Stimulated activated CD4-positive, alpha-beta T cell treated with anti-CD3 and anti-CD28 coated beads, Interleukin-1b, Interleukin-23, amount 100 ng/mL, for 4 hours (primary cell): ENCODE measurements at places on chromosomes 1 and 21.

GRCh38 chr1:81467383-81467782 lies 333.4 kb upstream of the ADGRL2 start:
- DNase-seq = no peak

GRCh38 chr1:229318056-229318455 lies 24.8 kb downstream of the CCSAP start:
- no peak for DNase-seq

DNA sequence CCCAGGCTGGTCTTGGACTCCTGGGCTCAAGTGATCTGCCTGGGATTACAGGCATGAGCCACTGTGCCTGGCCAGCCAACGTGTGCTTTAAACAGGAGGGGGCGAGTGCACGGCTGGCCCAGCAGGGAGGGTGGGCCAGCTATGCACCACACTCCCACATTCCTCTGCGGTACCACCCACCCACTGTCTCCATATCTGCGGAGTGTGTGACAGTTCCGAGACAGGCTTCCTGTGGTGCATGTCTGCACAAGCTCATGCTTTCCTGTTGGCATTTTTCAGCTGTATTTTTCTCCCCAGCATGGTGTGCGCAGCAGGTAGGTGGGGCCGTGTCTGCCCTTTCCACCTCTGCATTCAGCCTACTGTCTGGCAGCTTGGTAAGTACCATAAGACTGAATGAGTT lies 183.3 kb downstream of the AJAP1 start:
- DNase-seq = no peak

- no peak for DNase-seq
Observed at GRCh38 chr1:235945775-235946570, 79.3 kb upstream of the LYST start.

GRCh38 chr21:9008636-9009035 lies 1512.7 kb upstream of the TPTE start:
- DNase-seq = no peak

GRCh38 chr1:61441723-61442262 lies 283.1 kb downstream of the TM2D1 start:
- DNase-seq = no peak

DNA sequence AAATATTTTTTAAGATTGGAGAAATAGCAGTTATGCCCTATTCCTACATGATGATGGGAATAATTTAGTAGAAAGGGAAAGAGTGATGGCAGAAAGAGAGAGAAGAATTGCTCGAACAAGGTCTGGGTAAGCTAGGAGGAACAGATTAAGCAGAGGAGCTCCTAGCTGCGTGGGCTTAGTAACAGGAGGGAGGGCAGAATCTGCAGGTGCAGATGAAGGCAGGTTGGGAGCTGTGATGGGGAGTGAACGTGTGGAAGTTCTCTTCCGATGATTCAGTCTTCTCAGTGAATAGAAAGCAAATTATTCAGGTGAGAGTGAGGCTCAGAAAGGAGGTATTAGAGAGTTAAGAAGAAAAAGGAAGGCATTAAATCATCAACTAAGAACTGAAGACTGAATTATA lies 8.3 kb upstream of the CR1 start:
- DNase-seq = no peak

DNA sequence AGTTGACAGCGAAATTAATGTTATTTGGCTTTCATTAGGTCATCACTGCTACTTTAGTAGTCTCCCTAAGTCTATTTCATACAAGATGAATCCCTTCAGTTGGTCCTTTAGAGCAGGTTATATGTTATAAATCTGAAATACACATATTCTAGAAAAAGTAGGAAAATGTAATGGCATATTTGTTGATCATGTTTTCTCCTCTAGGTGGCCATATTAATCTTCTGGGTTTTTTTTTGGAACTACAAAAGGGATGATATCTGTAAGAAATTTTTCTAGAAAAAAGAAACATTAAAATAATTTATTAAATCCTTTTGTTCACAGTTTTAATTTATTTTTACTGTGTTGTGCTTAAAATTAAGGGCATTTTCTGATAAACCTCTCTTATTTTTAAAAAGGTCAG lies 87.9 kb downstream of the SYT14 start:
- DNase-seq = no peak

- DNase-seq = no peak
Observed at GRCh38 chr1:207952617-207953542, 42.0 kb upstream of the CD34 start.

DNA sequence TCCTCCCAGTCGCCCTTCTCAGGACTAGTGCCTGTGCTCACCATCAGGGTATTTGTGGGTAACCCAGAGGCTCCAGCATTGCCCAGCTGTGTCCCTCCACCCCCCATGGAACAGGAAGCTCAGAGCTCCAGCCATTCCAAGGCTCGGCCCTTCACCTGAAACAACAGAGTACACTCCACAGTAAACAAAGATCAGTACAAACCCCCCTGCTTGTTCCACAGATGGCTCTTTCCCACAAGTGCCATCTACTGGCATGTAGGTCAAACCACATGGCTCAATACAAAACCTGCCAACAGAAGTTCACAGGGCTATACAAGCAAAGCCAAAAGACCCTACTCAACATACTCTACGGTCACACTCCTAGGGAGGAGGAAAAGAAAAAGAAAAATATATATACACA lies 258.7 kb downstream of the AGBL4 start:
- no peak for DNase-seq

DNA sequence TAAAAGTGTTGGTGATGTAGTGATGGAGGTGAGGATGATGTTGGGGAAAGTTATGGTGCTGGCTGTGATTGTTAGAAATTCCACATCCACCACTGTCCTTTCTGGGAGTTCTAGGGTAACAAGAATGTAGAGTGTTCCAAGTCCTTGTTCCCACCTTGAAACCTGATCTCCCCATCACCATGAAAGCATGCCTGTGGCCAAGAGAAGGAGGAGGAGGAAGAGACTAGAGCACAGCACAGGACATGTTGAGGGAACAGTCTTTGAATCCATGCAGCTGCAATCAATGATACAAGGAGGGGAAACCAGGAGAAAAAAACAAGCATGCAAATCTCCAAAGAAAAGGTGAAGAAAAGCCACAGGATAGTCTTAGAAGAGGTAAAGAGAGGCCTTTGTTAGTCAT lies 45.9 kb upstream of the ARTN start:
- no peak for DNase-seq

DNA sequence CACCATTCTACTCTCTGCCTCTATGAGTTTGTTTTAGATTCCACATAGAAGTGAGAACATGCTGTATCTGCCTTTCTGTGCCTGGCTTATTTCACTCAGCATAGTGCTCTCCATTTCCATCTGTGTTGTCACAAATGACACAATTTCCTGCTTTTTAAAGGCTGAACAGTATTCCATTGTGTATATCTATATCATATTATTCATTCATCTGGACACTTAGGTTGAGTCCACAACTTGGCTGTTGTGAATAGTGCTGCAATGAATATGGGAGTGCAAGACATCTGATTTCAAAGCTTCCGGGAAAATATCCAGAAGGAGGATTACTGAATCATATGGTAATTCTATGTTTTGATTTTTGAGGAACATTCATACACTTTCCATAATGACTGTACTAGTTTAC lies 20.1 kb upstream of the DONSON start:
- no peak for DNase-seq

DNA sequence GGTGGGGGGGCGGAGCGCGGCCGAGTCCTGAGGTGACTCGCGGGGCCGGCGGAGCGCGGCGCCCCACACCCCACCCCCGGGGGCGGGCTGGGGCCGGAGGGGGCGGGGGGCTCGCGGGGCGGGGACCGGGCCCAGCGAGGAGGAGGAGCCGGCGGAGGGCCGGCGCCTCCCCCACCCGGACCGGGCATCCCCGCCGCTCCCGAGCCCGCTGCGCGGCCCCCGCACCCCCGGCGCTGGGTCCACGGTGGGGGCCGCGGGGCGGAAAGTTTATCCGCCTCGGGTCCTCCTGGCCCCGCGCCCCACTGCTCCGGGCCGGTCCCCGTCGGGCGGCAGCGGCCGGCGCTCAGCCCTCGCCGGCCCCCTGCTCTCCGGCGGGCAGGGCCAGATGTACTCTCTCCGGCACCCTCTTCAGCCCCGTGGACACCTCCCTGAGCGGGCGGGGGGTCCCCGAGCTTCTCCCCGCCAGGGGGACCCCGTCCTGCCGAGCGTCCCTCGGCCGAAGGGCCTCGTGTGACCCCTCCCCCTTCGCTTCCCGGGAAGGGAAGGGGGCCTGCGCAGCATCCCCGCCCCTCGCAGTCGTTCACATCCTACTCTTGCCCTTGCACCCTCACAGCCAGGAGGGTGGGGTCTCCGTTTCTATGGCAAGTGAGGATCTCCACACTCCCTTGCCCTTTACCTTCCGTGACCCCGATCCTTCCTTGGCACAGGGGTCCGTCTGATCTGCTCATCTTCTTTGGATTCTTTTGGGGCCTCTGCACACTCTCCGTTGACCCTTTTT lies 663 bp downstream of the CAMTA1 start:
- DNase-seq = peak; percentile 53

GRCh38 chr1:221166559-221167318 lies 287.5 kb downstream of the HLX start:
- DNase-seq = no peak

- DNase-seq = no peak
Observed at GRCh38 chr1:216690603-216691002, 32.6 kb downstream of the ESRRG start.

DNA sequence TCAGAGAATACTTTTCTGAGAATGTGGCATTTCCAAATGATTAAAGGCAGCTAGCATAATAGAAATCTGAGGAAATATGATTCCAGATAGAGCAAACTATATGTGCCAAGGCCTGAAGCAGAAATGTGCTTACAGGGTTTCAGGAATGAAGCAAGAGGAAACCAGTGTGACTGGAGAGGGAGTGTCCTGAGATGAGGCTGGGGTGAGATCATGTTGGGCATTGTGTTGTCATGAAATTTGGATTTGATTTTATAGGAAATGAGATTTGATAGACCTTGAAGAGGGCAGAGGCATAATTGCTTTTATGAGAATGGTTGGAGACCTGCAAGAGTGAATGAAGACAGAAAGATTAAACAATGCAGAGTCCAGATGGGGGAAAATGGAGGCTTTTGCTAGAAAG lies 338.1 kb upstream of the SNX7 start:
- no peak for DNase-seq

DNA sequence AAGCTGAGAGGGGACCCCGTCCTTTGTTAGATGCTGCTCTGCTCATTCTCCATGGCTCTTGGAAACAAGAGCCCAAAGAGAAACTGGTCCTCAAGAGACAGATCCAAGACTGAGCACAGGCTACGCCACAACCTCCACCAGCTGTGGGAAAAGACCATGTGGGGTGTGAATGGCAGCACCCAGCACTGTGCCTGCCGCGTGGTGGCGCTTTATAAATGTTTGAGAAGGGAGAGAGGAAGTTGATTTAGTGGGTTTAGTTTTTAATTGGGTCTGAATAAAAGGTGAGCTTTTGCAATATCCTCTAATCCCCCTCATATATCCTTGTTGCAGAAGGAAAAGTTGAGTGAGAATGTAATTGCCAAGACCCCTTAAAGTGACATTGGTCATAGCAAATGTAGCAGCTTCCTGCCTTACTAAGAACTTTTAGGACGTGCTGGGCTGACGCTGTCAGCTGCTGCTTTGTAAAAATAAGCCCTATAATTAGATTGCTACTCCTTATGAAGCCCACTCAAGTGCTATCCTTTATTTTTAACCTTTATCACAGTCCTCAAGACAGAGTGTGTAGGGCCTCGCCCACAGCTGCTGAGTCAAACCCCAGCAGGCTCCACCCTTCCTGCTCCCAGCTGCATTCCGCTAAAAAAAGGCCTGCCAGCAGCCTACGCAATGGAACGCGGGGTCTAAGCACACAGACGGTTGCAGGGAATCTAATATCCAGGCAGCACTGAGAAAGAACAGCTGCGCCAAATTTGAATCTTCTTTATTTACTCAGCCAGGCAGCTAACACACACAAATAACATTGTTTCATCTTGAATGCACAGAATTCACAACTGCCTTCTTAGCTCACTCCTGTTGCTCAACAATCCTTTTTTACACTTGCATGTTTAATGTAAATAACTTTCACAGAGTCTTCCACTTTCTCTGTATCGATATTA lies 47.4 kb upstream of the PRDX6 start:
- DNase-seq = peak; percentile 35

DNA sequence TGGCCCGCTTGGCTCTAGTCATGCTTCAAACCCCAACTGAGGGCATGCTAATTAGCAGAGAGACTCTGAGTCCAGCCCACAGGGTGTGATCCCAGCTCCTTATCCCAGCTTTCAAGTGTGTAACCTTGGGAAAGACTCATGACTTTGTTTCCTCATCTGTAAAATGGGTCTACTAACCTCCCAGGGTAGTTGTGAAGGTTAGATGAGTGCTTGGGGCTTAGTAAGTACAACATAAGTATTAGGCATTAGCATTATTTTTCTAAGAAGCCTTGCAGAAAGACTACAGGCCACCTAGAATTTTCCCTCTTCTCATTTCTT lies 2.8 kb downstream of the MYOM3 start:
- DNase-seq = no peak

DNA sequence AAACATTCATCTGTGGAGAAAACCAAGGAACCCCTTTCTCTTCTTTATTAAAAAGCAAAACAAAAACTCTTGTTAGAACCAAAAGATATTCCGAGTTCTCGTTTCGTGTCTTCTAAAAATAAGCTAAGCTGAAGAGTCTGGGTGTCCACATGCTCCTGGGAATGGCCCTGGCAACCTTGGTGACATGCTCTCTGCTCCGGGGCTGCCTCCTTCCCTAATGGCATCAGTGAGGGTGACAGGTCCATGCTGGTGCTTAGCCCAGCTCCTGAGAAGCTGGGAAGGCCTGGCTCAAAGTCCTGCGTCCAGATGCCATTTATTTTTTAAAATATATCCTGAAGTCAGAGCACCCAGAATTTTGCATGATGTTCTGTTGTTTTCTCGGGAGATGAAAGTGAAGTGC lies 24.6 kb upstream of the TRAPPC10 start:
- DNase-seq = no peak

GRCh38 chr1:54701996-54702395 lies 13.7 kb upstream of the TTC4 start:
- DNase-seq = no peak

- DNase-seq = peak; percentile 70
Observed at GRCh38 chr1:153749408-153750005, 21.7 kb downstream of the INTS3 start.

DNA sequence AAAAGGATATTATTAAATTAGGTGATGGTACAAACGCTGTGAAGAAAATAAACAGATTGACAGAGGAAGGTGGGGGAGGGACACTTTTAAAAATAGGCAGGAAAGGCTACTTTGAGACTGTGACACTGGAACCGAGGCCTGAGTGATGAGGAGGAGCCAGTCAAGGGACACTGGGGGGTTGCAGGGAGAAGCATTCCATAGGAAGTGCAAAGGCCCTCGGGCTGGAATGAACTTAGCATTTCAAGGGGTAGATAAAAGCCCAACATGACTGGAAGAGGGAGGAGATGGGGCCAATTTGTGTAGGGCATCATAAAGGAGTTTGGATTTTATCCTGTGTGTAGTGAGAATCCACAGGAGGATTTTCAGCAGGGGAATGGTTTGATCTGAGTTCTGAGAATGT lies 15.9 kb downstream of the C1orf94 start:
- no peak for DNase-seq

DNA sequence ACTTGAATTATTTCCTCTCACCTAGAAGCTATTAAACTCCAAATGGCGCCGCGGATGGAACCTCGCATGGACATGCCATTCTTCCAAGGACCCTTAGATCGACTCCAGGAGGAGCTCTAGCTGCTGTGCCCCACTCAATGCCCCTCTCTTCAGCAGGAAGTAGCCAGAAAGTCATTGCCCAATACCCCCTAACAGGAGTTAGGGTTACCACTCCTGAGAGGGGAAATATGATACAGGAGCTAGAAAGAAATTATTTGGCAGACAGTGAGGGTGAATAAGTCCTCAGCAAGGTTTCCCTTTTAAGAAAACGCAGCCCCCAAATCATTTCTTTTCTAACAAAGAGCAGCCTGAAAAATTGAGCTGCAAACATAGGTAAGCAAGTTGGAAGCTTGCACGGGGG lies 28.6 kb downstream of the TFB2M start:
- no peak for DNase-seq
